ENCODE measurements at places on chromosomes 3 and 15.

DNA sequence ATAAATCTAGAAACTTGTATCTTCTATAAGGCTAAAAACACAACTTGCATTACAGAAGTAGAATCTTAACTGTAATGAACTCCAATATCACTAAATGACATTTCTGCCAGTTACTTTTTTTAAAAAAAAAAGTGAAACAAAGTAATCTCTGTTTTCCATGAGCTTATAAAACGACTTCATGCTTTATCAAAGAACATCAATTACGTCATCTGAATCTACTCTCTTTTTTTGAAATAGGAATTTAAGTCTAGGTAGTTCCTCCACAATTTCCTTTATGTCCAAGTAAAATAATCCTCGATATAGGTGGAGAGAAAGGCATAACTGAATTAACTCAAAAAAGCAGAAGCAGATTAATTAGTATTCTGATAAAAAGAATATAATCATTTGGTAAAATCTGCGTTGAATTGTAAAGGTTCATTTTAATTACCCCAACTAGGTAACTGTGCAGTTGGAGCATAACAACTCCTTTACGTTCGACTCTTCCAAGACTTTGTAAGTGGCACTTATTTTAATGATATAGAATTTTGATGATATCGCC lies 1.4 kb downstream of the UACA start:
- DNase-seq: no peak

- DNase-seq: no peak
Observed at GRCh38 chr3:17535274-17535673, 207.2 kb downstream of the TBC1D5 start.

DNA sequence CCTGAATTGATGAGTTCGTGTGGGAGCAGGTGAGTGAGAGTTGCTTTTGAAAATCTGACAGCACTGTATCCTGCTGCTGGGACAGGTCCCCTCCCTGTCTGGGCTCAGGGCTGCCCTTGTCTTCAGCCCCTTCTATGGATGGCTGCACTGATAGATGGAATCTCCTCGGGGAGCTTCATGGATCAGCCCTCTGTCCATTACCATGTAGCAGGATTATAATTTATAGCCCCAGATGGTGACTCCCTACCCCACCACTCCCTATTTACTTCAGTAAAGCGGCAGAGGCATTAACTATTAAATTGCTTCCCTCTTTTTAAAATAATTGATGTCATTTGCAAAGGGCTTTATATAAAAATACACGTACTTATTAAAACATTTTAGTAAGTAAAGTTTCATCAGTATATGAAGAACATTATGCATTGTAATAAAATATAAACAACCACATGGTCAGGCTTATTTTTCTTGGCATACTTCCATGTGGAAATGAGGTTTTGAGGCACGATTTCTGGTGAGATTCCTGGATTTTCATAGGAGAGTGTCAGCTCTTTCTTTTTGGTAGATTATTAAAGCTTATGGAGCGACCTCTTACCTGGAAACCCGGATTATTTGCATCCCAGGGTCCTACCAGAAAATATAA lies 38.5 kb downstream of the MAP3K13 start:
- DNase-seq: no peak

DNA sequence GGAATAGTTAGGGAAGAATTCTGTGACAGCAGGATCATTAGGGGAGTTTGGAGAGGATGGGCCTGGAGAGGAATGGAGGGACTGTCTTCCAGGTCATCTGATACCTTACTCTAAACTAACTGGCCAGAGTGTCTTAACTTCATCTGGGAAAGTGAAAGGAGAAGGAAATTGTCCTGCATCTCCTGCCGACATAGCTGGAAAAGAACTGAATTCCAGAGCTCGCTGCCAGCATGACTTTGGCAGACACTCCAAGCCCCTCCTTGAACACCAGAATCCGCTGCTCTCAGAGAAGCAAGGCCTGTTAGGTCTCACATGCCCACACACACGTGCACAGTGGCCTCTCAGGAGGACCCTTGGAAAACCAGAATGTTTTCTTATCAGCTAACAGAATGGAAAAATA lies 10.5 kb downstream of the ABI3BP start:
- DNase-seq: peak; percentile 64

DNA sequence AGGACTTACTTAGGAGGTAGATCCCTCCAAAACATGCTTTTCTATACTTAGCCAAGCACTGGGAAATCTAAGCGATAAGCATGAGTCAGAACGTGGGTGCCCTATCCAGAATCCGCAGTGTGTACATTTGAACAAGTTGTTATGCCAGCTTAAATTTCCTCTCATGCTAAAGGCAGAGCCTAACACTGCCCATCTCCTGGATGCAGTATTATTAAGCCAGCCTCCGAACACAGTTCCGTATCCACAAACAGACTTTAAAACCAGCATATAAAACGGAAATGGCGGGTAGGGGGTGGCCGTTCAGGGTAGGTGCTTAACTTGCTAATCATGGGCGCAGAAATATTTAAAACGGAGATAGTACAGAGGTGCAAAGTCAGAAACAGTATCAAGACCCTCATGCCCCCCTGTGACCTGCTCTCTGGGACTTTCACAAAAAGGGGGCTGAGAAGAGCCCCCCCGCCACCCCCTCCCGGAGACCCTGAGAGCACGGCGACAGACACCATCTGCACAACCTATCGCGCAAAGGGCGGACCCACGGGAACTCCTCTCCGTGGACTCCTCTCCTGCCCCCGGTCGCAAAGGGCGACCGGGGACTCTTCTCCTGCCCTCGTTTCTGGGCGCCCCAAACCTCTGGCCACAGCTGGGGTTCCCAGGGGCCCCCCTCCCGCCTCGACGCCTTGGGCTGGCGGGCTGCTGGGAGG lies 889 bp upstream of the LRRIQ4 start:
- no peak for DNase-seq

GRCh38 chr3:38590521-38590920 lies 59.0 kb downstream of the SCN5A start:
- no peak for DNase-seq

GRCh38 chr15:47374222-47374621 lies 343.1 kb upstream of the SEMA6D start:
- no peak for DNase-seq

DNA sequence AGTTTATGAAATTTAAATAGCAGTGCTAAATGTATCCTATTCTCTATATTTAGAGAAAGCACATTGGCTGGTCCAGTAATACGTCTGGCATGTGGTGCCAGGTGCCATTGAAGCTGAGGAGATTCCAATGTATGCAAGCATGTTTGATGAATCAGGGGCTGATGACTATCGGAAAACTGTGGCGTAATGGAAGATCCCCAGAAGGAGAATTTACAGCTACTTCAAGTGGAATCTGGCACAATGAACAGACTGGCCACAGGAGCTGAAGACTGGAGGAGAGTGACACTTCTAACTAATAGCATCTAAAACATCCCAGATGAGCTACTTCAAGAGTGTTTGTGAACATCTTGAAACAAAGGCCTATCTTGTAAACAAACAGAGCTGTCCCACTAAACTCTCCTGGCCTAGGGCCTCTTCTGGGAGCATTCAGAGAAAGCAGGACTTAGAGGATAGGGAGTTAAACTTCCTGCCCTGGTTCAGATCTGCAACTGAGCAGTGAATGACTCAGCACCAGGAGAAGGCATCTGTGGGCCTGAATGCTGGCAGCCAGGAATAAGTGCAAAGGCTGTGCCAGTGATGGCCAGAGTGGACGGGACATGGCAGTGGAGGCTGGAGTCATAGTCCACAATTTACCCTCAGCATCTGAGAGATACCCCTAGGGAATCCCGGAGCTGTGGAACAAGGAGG lies 15.2 kb upstream of the ACTC1 start:
- no peak for DNase-seq

Measured in left cardiac atrium (tissue), 4 donors.